ENCODE measurements at places on chromosomes 2 and 18. TPM values are rescaled to one million over a fixed set of nuclear protein-coding genes. Genes with fewer than 3 reads are reported as not detected.

GRCh38 chr2:238138331-238139195 is at the start of gene KLHL30:
Gene KLHL30 (plus strand): TSS chr2:238138668. CDS start chr2:238140755, 2,087 bp downstream.
- peak; percentile 68 for DNase-seq
- H3K27ac ChIP-seq = no peak within 1 kb of the TSS
- H3K36me3 ChIP-seq = no peaks in the 10 kb centered on the region
- no peak within 1 kb of the TSS for H3K4me3 ChIP-seq
- no peaks in the 10 kb centered on the region for H3K4me1 ChIP-seq

GRCh38 chr2:205494537-205495235 is 187.6 kb upstream of the NRP2 start:
- H3K27ac ChIP-seq = no peak overlapping the region
- DNase-seq = no peak
- no peak overlapping the region for H3K4me3 ChIP-seq
- no peaks in the 10 kb centered on the region for H3K36me3 ChIP-seq
- H3K4me1 ChIP-seq = no peaks in the 10 kb centered on the region

DNA sequence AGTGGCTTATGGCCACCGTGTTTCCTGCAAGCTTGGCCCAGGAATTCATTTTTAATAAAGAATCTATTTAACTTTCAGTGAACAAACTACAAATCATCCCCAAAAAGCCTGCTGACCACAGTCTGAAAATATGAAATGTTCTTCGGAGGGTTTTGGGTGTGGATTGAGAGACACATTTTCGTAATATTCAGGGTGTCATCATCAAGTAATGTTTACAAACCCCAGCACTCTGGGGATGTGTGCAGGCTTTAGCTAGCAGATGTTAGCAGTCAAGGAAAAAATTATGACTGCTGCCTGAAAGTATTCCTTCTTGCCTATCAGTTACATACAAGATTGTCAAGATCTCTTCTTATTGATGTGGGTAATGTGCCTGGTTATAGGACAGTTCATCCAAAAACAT is 143.9 kb upstream of the FN1 start:
- H3K4me3 ChIP-seq = no peak overlapping the region
- no peaks in the 10 kb centered on the region for H3K36me3 ChIP-seq
- H3K27ac ChIP-seq = no peak overlapping the region
- H3K4me1 ChIP-seq = no peaks in the 10 kb centered on the region

DNA sequence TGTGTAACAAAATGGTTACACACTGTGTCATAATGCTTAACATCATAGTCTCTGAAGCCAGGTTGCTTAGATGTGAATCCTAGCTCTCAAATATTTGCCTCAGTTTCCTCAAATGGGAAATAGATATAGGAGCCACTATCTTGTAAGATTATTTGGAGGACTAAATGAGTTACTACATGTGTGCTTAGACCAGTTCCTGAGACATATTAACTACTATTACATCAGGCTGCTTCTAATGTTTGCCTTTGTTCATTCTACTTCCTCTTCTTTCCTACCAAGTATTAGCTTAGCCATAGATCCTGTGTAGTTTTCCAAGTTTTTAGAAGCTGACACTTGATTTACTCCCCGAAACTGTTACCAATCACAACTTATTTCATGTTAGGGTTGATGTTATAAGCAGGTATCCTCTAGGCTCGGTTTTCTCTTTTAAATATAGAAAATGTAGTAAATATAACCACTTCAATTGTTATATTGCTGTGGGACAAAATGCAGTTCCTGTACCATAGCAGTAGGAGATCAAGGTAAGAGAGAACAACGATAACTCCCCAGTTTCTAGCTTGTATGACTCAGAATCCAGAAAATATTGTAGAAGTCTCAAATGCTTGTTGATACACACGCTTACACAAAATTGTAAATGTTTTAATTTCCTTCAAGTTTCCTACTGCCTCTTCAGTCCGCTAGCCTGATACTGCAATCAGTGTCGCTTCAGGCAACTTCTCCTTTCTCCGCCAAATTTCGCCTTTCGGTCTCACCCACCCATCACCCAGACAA is 751 bp upstream of the DNAJC10 start:
- H3K36me3 ChIP-seq = no peaks in the 10 kb centered on the region
- peak overlapping the region; percentile 98 for H3K4me3 ChIP-seq
- H3K27me3 ChIP-seq = no peaks in the 10 kb centered on the region
- H3K4me1 ChIP-seq = peaks cover 6% of the 10 kb centered on the region
- peak overlapping the region; percentile 78 for H3K27ac ChIP-seq

GRCh38 chr2:216742411-216742810 is 47.1 kb upstream of the IGFBP5 start:
- peak; percentile 74 for DNase-seq
- H3K4me3 ChIP-seq = no peak overlapping the region
- no peaks in the 10 kb centered on the region for H3K36me3 ChIP-seq
- H3K27me3 ChIP-seq = no peaks in the 10 kb centered on the region
- H3K4me1 ChIP-seq = no peaks in the 10 kb centered on the region

GRCh38 chr2:221535824-221536223 is 36.3 kb downstream of the EPHA4 start:
- no peak for DNase-seq
- no peaks in the 10 kb centered on the region for H3K36me3 ChIP-seq
- no peaks in the 10 kb centered on the region for H3K4me1 ChIP-seq
- H3K27ac ChIP-seq = no peak overlapping the region
- H3K4me3 ChIP-seq = no peak overlapping the region

The ITGB1BP1 gene
- total RNA-seq = 67.1 TPM

DNA sequence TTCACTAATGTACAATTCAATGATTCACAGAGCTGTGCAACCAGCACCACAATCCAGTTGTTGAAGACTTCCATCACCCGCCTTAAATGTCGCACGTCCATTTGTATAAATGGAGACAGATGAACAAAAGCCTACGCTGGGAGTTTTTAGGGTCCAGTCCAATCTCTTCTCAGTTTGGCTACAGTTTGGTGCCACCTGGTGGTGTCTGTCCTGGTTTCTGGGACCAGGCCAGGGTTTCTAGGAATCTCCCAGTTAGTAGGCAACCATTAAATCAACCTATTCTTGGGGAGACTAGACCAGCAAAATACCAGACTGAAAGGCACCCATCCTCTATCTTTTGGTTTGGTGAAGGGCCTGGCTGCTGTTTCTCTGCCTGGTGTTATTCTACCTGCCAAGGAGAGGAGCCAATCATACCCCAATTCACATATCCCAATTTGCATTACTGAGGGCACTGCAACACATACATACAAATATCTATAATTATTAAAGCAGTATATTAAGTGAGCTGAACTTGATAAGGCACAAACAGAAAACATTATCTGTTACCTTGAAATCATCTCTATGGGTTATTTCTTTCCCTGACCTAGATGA is 3.2 kb upstream of the DDX1 start:
- H3K4me3 ChIP-seq = no peak overlapping the region
- H3K36me3 ChIP-seq = no peaks in the 10 kb centered on the region
- H3K4me1 ChIP-seq = peaks cover 1% of the 10 kb centered on the region
- no peaks in the 10 kb centered on the region for H3K27me3 ChIP-seq
- no peak for DNase-seq
- no peak overlapping the region for H3K27ac ChIP-seq

GRCh38 chr2:133589456-133589855 is 21.2 kb upstream of the NCKAP5 start:
- H3K4me1 ChIP-seq = peaks cover 8% of the 10 kb centered on the region
- no peak overlapping the region for H3K4me3 ChIP-seq
- no peaks in the 10 kb centered on the region for H3K36me3 ChIP-seq
- H3K27me3 ChIP-seq = no peaks in the 10 kb centered on the region

The GAREM1 gene
- total RNA-seq = 47.0 TPM

GRCh38 chr2:162430323-162430722 is 86.4 kb downstream of the GCA start:
- no peaks in the 10 kb centered on the region for H3K27me3 ChIP-seq
- H3K36me3 ChIP-seq = no peaks in the 10 kb centered on the region
- DNase-seq = no peak
- no peak overlapping the region for H3K4me3 ChIP-seq

The TLK1 gene
- 80.3 TPM for total RNA-seq

DNA sequence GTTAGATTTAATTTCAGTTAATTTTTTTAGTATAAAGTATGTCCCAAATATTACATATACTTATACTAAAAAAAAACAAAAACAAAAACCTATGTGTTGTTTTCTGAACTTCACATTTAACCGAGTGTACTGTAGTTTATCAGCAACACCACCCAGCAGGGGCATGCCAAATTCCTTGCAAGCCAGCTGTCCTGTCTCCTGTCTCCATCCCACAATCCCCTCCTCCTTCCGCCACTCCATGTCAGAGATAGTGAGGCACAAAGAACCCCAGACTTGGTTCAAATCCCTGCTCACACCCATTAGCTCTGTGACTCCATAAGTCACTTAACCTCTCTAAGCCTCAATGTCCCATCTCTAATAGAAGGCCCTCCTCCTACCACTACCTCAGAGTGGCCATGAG is 9.4 kb downstream of the CHST10 start:
- DNase-seq = no peak
- H3K36me3 ChIP-seq = no peaks in the 10 kb centered on the region
- H3K4me1 ChIP-seq = no peaks in the 10 kb centered on the region
- H3K27ac ChIP-seq = no peak overlapping the region
- no peaks in the 10 kb centered on the region for H3K27me3 ChIP-seq

DNA sequence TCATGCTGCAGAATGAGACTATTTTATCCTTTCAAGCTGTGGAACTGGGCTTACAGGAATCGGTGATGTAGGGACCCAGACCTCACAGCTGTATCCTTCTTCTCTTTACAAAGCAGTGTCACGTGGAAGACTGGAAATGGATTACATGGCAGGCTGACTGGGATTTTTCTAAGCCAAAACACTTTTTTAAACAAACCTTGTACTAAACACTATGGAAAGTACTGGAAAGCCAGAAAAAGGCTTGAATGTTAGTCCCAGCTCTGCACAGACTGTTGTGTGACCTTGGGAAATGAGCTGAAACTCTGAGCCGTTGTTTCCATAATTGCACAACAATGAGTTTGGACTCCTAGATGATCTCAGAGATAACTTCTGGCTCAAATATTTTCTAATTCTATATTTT is 7.6 kb upstream of the ADAM23 start:
- no peak for DNase-seq
- H3K4me3 ChIP-seq = no peak overlapping the region
- no peak overlapping the region for H3K27ac ChIP-seq
- no peaks in the 10 kb centered on the region for H3K4me1 ChIP-seq
- no peaks in the 10 kb centered on the region for H3K36me3 ChIP-seq
- no peaks in the 10 kb centered on the region for H3K27me3 ChIP-seq

The TRIM43 gene
- total RNA-seq = not detected

DNA sequence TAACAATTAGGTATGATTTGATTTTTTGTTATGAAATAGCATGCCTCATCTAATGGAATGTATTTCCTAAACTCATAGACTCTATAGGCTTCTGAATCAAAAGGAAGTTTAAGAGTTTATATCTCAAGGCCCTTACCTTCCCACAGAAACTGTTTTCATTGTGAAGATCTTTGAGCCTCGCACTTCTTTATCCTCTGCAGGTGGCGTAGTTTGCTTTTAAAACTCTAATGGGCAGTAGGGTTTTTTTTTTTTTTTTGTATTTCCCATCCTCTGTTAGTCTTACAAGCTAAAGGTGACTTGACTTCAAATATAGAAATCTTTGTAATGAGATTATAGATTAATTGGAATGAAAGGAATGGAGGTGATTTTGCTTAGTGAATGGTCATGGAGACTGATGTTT is 28.3 kb downstream of the DYNC2LI1 start:
- DNase-seq = no peak
- H3K27ac ChIP-seq = no peak overlapping the region
- H3K36me3 ChIP-seq = no peaks in the 10 kb centered on the region
- H3K27me3 ChIP-seq = no peaks in the 10 kb centered on the region

The CYTIP gene
- total RNA-seq = 24.0 TPM

DNA sequence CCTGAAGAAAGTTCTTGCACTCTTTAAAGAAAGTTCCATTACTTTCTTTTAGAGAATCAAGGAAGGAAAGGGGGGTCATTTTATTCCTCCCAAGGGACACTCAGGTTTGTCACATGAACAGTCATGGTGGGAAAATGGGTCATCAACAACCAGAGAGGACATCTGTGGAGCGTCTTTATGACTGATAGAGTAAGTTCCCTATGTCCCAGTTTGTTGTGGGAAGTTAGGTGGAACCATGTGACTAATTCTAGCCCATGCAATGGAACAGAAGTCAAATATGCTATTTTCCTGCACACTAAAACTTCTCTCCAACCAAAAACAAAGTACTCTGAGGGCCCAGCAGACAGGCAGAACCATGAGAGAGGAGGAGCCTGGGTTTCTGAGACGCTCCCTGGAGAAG is 165.6 kb upstream of the SERTAD2 start:
- H3K27me3 ChIP-seq = no peaks in the 10 kb centered on the region
- H3K4me1 ChIP-seq = no peaks in the 10 kb centered on the region
- no peak overlapping the region for H3K4me3 ChIP-seq
- no peaks in the 10 kb centered on the region for H3K36me3 ChIP-seq
- no peak overlapping the region for H3K27ac ChIP-seq

GRCh38 chr2:74226648-74227213 is 28.3 kb downstream of the MTHFD2 start:
- H3K27me3 ChIP-seq = no peaks in the 10 kb centered on the region
- no peak for DNase-seq
- no peak overlapping the region for H3K4me3 ChIP-seq
- peak overlapping the region; percentile 5 for H3K27ac ChIP-seq

The INSIG2 gene
- 29.0 TPM for total RNA-seq

- no peaks in the 10 kb centered on the region for H3K36me3 ChIP-seq
- DNase-seq = no peak
- no peak overlapping the region for H3K4me3 ChIP-seq
- H3K4me1 ChIP-seq = no peaks in the 10 kb centered on the region
- no peak overlapping the region for H3K27ac ChIP-seq
Observed at GRCh38 chr2:171404261-171404660, 29.5 kb downstream of the METTL8 start.

The GCG gene
- total RNA-seq = not detected

DNA sequence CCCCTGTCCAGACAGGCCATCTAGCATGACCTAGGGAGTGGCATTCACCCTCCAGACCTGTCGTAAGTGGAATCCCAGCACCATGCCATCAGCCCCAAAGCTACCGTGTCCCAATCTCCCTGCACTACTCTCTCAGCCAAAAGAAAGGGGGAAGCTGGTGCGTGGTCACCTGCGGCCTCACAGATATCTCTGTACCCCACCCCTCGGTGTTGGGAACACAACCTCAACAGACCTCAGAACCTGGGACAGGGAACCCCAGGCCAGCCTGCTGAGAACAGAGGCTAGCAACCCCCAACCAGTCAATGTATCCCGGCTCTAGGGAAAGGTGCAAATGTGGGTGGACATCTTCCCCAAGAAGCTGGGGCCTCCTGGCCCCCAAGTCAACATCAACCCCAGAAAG is 38.2 kb downstream of the LMAN2L start:
- no peak for DNase-seq
- H3K36me3 ChIP-seq = peaks cover 2% of the 10 kb centered on the region
- no peak overlapping the region for H3K27ac ChIP-seq
- no peaks in the 10 kb centered on the region for H3K27me3 ChIP-seq
- H3K4me3 ChIP-seq = no peak overlapping the region
- no peaks in the 10 kb centered on the region for H3K4me1 ChIP-seq

- H3K27ac ChIP-seq = no peak overlapping the region
- no peaks in the 10 kb centered on the region for H3K27me3 ChIP-seq
- no peaks in the 10 kb centered on the region for H3K4me1 ChIP-seq
- H3K36me3 ChIP-seq = no peaks in the 10 kb centered on the region
- DNase-seq = no peak
Observed at GRCh38 chr2:231634951-231635875, 42.5 kb downstream of the TEX44 start.

Measured in kidney (tissue), 22 donors.